NCI-H2029 treated with DMSO at 0.1 percent for 48 hours (cell line): ENCODE measurements at places on chromosomes 5 and 9.
A peak's percentile ranks its signal among the peaks of the same experiment; 100 is the strongest.

DNA sequence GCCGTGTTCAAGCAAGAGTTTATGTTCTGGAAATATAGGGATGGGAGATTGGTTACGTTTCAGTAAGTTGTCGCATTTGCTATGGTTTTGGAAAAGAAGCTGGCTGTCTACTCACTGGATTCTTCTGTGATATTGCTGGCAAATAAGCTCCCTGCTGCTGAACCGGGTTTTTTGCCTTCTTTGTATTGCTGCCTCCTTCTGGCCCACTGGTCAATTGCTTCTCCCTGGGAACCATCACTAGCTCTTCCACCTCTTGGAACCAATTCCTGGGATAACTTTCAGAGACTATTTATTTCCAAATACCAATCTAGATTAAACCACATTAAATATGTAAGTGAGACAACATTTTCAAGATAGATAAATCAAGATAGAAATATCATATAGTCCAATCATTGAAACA, 43.0 kb downstream of the NUDT12 start:
- no peak for DNase-seq

DNA sequence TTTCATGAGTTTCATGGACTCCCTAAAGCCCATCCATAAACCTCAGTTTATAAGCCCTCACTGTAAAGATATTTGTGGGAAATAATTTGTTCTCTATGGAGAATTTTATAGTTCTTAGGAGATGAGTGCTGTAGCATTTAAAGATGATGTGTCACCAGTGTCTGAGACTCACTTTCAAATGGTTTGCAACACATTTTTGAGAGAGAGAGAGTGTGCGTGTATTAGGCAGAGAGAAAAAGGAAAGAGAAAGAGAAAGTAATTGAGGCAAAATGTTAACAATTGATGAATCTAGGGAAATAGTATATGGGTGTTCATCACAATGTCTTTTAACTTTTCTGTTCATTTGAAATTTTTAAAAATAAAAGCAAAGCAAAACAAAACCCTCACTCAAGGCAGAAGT, 479.0 kb downstream of the ZSWIM6 start:
- no peak for DNase-seq

- peak; percentile 18 for DNase-seq
Measured at GRCh38 chr5:63963926-63964325, 1.7 kb upstream of the HTR1A start.

GRCh38 chr9:35035851-35036701, 36.3 kb downstream of the VCP start:
- DNase-seq: no peak

DNA sequence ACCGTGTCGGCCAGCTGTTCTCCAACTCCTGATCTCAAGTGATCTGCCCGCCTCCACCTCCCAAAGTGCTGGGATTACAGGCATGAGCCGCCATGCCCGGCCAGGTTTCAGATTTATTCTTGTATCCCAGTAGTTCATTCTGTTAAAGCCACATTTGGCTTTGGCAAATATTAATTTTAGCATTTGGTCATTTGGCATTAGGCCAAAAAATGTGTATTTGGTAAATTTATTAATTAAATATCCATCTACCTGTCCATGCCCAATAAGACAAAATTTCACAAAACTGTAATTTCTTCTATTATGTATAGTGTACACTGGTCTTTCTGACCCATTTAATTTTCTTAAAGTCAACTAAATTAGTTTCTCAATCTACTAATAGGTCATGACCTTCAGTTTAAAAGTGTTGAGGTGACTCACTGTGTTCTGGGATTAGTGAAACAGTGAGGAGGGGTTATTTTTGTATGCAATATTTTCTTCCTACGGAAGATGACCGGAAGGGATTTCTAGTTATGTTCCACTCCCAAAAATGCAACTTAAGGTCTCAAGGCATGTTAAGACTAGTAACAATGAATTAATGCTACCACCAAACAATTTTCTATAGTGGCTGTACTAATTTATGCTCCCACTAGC, 21.0 kb downstream of the OSTF1 start:
- no peak for DNase-seq

DNA sequence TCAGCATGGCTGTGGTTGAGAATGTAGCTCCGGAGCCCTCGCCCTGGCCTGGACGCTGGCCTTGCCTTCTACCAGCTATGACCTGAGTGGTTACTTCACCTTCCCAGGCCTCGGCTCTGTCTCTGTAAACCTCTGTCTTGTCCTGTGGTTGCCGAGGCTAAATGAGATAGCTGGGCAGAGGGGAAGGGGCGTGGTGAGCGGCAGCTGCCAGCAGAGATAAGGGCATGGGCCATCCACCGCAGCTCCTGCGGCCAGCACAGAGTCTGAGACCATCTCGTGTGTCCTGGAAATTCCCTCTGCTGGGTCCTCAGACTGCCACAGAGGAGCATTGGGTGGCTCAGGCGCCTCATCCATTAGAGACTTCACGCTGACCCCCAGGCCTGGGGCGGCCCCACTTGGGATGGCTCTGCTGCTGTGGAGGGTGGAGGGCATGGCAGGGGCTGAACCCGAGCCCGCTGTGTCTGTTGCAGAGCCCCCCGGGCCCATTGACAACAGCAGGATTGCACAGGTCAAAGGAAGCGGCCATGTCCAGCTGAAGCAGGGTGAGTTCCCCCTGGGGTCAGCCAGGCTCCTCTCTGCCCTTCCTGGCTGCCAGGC, 43.9 kb downstream of the USP20 start:
- DNase-seq: no peak

DNA sequence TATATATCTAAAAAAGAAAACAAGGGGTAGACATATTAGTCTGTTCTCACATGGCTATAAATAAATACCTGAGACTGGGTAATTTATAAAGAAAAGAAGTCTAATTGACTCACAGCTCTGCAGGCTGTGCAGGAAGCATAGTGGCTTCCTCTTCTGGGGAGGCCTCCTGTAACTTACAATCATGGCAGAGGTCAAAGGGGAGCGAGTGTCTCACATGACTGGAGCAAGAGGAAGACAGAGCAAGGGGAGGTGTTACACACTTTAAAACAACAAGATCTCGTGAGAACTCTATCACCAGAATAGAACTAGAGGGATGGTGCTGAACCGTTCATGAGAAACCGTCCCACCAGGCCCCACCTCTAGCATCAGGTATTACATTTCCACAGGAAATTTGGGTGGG, 616.8 kb downstream of the TLE4 start:
- no peak for DNase-seq

DNA sequence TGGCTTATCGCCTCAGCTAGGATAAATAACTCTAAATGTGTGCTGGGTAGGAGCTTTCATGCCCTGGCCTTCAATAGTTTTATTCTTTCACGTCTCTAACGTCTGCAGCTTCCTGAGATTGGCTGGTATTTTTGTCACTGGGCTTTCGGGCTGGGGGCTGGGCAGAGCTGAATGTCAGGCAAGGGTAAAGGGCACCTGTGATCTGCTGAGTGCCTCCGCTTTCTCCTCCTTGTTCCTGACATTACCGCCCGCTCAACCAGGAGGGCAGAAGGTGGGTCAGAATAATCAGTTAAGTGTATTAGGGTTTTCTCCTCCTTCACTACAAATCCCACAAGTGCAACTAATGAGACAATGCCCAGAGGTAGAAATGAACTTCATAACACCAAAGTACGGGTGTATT, 216.6 kb downstream of the TSSK1B start:
- DNase-seq: no peak

GRCh38 chr9:82606492-82607382, 456.2 kb downstream of the RASEF start:
- DNase-seq: peak; percentile 58

GRCh38 chr9:33431420-33431819, 16.0 kb downstream of the AQP3 start:
- DNase-seq: no peak

DNA sequence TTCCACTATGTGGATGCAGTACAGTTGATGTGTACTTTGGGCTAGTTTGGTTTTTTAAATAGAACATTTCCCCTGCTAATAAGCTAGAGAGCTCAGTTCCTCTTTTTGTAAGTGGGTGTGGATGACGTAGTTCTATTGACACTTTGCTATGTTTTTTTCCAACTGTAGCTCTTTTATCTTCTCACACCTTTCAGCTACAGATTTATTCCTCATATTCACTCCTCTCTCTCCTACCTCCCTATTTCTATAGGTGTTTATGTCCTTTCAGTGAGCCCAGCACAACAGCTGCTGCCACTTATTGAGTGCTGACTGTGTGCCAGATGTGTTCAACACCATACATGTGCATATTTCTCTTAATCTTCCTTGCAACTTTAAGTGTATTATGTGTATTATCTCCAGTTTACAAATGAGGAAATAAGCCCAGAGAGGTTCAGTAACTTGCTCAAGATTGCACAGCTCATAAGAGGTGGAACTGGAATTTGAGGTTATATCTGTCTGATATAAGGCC, 215.7 kb downstream of the SEMA6A start:
- DNase-seq: no peak

GRCh38 chr5:149912226-149912871, 32.2 kb downstream of the PDE6A start:
- no peak for DNase-seq

- no peak for DNase-seq
Measured at GRCh38 chr5:146828385-146828784, 50.2 kb downstream of the PPP2R2B start.

DNA sequence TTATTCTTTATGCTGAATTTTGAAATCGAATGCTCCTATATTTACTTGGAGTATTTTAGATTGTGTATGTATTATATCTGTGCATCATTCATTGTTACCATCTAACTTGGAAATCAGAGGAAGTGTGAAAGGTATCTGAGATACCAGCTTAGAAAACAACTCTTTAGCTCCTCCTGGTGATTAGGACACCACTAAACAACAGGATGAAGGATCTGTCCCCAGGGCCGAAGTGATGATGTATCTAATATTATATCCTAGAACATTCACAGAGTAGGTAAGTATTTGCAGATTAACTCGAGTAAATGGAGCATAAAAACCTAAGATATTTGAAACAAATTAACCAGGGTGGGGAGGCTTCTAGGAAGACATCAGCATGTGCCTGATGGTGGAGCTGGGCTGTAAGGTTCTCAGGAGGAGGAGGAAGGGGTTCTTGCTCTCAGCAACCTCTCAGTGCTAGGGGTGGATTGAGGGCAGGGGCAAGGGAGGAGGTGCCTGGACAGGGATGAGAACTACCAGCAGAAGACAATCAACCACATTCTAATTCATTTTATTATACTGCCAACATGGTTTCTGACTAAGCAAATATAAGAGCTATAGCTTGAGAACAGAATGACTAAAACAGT, 2.6 kb upstream of the NFIL3 start:
- no peak for DNase-seq

DNA sequence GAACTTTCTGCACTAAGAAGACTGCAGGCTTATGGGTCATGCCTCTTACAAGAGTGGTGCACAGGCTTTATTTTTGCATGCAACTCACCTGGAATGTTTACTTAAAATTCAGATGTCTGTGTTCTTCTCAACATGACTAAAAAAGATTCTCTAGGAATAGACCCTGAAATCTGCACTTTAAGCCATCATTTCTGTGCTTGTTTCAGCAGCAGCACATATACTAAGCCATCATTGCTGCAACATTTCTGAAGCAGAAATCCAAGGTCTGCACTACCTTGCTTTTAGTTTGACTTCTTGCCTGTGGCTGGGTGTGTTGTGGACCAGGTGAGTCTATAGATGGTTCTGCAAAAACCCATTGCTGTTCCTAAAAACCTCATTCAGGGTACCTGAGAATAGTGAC, 156.8 kb downstream of the CEP120 start:
- no peak for DNase-seq

DNA sequence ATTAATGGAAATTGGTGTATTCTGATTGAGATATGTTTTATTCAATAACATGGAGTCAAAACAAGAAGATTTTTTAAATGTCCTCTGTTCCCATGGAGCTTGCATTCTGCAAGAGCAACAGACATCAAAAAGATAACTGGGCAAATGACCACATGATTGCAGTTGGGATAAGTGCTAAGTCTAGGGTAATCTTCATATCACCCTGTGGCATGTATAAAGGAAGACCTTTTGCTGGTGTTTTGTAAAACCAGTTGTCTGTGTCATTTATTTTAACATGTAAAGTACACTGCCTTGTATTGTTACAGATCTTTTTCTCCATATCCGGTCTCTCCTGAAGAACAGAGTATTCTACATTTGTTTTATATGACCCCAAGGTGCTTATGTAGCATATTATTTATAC, 44.0 kb downstream of the PTCD2 start:
- no peak for DNase-seq

- DNase-seq: no peak
Measured at GRCh38 chr9:5112109-5112592, 73.3 kb downstream of the INSL6 start.

DNA sequence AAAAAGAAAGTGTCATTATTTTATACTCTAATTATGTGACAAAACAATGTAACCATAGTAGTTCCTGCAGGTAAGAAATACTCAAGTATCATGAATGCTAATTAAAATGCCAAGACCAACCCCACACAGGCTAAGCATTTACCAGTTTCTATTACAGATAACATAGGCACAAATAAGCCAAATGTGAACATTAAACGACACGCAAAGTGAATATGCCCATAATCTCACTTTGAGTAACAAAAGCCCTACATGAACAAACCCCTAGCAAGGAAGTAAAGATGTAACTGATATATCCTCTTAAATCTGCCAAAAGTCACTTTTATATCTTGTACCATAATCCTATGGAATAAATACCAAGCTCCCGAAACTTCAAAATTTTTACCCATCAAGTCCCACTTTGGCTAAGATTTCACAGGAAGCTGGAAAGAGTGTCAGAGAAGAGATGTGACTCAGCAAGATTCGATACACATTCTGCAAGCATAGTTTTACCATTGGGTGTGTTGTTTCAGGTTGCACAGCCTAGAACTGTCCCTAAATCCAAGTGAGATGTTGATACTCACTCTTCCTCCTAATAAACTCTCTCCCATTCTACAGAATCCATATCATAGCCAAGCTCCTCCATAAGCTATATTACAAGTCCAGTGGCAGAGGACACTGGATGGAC, 28.8 kb downstream of the TRPM6 start:
- DNase-seq: no peak

DNA sequence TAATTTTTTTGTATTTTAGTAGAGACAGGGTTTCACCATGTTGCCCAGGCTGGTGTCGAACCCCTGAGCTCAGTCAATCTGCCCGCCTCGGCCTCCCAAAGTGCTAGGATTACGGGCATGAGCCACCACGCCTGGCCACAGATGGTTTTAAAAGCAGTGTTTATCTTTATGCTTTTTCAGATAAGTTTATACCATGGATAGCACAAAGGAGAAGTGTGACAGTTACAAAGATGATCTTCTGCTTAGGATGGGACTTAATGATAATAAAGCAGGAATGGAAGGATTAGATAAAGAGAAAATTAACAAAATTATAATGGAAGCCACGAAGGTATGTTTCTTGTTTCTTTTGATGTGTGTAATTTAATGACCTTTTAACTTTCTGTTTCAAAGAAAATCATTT, 35.1 kb downstream of the POLK start:
- DNase-seq: no peak

- no peak for DNase-seq
Measured at GRCh38 chr5:175550055-175550805, 71.9 kb downstream of the SFXN1 start.

GRCh38 chr9:136079211-136079915, 15.7 kb downstream of the NACC2 start:
- DNase-seq: no peak
